ENCODE measurements at places on chromosomes 16 and 17.

- peak; percentile 64 for DNase-seq
Measured at GRCh38 chr16:85819245-85819644, 19.8 kb downstream of the COX4I1 start.

- no peak for DNase-seq
Measured at GRCh38 chr17:82282239-82283207, 9.0 kb upstream of the CSNK1D start.

- DNase-seq = no peak
Measured at GRCh38 chr16:11506741-11507305, 79.9 kb downstream of the LITAF start.

- no peak for DNase-seq
Measured at GRCh38 chr17:81339534-81340296, 44.6 kb upstream of the SLC38A10 start.

GRCh38 chr16:2520784-2521531, 787 bp downstream of the AMDHD2 start:
- peak; percentile 67 for DNase-seq
